ENCODE measurements at places on chromosomes 7 and 10.

DNA sequence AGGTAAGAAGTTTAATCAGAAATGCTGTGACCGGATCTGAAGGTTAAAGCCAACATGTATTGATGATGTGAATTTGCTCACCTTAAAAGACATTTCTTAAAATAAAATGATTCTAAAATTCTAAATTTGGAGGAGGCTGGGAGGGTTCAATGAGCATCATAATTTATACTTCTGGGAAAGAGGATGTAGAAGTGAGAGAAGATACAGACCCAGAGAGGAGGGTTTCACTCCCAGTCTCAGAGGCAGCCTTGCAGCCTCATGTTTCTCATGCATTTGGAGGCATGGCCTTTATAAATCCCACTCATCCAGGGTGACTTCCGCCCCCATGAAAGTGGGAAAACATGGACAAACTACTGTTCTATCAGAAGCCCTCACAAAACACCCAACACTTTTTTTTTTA is 305.6 kb upstream of the PITRM1 start:
- no peak for DNase-seq

DNA sequence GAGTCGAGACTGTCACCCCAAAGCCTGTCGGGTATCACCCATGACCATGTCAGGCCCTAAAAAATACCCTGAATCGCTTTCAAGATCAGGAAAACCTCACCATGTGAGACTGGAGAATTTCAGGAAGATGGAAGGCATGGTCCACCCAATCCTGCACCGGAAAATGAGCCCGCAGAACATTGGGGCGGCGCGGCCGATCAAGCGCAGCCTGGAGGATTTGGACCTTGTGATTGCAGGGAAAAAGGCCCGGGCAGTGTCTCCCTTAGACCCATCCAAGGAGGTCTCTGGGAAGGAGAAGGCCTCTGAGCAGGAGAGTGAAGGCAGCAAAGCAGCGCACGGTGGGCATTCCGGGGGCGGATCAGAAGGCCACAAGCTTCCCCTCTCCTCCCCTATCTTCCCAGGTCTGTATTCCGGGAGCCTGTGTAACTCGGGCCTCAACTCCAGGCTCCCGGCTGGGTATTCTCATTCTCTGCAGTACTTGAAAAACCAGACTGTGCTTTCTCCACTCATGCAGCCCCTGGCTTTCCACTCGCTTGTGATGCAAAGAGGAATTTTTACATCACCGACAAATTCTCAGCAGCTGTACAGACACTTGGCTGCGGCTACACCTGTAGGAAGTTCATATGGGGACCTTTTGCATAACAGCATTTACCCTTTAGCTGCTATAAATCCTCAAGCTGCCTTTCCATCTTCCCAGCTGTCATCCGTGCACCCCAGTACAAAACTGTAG is 176.2 kb downstream of the RTKN2 start:
- no peak for DNase-seq

DNA sequence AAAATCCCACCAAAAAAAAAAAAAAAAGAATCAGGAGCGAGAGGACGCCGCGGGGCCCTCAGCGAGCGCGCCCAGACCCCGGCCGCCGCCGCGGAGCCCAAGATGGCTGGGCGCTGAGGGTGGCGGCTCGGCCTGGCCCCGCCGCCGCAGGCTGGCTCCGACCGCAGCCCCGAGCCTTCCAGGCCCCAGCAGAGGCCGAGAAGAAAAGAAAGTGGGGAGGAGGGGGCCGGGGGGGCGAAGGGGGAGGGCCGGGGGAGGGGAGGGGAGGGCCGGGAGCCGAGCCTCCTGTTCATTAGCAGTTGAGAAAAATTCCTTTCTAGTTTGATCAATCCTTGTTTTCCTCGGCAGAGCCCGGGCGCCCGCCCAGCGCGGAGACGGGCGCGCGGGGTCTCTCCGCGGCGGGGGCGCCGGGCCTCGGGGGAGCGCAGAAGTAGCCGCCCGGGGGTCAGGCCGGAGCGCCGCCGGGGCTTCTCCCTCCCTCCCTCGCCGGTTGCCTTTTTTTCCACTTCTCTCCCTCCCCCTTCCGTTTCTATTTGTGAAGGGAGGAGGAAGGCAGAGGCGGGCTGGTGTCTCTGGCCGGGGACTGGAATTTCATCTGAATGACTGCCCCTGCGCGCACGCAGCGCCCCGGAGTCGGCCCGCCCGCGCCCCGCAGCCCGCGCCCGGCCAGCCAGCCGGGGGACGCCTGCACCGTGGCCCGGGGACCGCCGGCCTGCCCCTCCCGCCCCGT is 778 bp upstream of the TRIM8 start:
- DNase-seq, result peak; percentile 68

GRCh38 chr7:16564023-16564380 is 37.4 kb downstream of the LRRC72 start:
- no peak for DNase-seq

- DNase-seq, result no peak
Observed at GRCh38 chr7:29288181-29289091, 93.9 kb downstream of the CHN2 start.

GRCh38 chr10:1635340-1635739 is 102.0 kb downstream of the ADARB2 start:
- DNase-seq, result no peak

DNA sequence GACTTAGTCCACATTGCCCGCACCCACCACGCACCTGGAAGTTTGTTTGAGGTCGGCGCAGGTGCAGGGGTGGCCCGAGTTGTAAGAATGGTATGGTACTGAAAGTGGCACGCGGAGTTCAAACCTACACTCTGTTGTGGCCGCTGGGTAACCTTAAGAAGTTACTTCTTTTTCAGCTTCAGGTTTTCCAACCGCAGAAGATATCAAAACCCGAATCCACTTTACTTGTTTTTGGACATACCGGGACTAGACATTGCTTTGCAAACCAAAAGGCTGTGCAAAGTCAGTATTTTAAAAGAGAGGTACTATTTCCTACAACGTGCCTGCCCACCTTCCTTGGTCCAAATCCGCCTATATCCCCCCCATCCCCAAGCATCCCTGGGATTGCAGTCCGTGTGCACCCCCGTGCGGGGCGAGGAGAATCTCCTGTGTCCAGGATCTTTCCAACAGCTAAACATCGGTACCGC is 1.0 kb downstream of the IGFBP3 start:
- no peak for DNase-seq

GRCh38 chr10:43124574-43125273 is 13.5 kb upstream of the CSGALNACT2 start:
- DNase-seq, result no peak

DNA sequence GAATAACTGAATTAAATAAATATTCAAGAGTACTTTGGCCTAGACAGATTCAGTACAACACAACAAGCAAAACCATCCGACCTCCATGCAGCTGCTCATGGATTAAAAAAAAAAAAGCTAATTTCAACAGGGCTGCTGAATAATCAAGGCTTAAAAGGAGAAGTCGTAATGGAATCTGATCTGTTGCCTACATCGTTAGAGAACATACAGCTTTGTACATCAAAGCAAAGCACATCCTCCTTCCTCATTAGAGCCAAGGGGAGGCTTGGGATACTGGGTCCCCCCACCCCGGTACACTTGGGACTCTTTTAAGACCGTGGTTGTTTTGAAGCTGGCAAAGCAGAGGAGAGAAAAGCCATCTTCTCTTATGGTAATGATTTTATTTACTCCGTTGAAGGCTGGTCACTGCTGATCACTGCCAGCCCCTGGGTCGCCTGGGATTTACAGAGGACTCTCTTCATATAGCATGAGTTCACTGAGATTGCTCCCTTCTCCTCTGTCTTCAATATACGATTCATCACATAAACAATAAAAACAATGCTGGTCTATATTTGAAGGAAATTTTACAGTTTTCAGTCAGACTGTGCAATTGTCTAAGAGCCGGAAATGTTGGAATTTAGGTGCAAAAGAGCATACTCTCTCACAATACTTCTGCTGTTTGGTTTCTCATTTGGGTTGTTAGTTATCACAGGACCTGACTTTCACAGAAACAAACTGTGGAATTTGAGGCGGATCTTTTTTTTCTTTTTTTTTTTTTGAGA is 148.8 kb downstream of the FAM107B start:
- no peak for DNase-seq

- DNase-seq, result no peak
Observed at GRCh38 chr7:64633401-64633800, 32.5 kb upstream of the ZNF107 start.

DNA sequence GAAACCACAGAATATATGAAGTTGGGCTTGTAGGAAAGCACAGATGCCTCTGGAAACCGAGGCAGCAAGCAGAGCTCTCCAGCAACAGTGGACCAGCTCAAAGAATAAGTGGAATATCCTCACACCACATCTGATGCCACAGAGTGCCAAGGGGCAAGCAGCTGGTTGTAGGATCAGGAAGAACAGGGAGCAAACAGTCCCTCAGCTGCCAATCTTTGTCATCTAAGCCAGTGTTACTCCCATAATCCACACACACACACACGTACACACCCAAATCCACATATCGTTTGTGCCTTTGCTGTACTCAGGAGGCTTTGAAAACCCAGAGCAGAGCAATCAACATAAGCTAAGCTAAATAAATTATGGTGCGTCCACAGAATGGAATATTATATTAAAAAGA is 20.7 kb upstream of the SEC24C start:
- no peak for DNase-seq

DNA sequence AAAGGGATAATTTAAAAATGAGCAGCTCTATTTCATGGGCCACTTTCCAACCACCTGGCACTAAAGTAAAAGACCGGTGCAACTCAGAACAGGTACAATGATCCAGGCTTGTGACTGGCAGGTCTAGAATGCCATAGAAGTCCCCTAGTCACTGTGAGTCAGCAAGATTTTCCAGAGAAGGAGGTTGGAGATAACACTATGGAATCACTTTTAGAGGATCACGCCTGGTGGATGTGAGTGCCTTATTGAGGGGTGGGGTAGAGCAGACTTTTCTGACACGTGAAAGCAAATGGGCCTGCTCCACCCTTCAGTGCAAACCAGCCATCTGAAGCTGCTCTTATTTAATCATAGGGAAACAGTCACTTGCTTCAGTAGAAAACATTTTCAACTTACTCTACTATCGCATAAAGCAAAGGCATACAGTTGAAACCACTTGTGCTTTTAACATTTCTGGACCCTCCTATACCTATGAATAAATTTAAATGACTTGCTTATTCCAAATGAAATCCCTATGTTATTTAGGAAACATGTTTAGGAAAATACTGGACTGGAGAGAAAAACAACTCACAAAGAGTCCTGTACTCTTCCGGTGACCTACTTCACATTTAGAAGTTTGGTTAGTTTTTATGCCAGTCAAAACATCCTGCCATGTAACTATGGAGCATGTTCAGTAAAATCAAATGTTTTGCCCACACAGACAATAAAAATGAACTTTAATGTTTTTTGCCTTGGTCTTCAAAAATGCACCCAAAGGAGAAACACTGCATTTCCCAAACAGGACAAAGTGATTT is 21.5 kb upstream of the AKR1C1 start:
- DNase-seq, result no peak

DNA sequence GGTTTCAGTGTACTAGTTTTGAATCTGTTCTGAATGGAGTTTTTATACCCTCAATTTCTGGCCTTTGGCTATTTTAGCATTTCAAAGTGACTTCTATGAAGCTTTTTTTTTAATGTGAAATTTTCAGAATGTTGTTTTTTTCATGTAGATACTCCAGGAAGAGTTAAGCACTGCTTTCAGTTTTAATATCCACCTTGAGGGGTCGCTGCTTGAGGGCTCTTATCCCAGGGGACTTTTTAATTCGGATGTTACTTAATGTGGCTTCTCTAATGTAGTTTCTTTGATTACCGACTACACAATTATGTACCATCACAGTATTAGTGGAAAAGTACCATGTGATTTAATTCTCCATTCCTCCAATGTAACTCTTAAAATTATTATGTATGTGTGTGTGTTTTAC is 5.2 kb downstream of the IFIT5 start:
- DNase-seq, result no peak

DNA sequence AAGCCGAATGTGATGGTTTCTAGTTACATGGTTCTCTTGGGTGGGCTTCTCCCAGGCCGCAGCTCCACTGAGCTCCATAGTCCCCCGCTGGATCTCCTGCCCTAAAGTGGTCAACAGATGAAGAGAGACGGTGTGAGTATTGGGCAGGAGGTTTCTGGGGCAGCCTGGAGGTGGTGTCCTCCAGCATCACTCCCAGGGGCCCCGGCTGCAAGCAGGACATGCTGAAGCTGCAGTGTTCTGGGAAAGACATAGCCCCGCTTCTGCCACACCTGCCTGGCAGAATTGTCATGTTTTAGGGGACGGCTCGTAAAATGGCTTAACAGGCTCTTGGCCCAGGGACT is 40.4 kb downstream of the CALML3 start:
- DNase-seq, result no peak

DNA sequence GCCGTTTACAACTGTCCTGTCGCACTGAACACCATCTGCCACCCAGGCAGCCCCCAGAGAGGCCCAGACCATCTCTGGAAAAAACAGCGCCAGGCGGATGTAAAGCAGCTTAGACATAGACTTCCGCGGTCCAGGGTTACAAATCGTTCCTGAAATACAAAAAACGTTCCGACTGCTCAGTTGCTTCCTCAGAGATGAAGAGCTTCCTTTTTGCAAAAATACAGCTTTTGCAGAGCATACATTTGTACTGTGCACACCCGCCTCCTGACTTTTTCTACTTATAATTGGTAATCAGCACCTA is 11.4 kb downstream of the DAGLB start:
- no peak for DNase-seq

DNA sequence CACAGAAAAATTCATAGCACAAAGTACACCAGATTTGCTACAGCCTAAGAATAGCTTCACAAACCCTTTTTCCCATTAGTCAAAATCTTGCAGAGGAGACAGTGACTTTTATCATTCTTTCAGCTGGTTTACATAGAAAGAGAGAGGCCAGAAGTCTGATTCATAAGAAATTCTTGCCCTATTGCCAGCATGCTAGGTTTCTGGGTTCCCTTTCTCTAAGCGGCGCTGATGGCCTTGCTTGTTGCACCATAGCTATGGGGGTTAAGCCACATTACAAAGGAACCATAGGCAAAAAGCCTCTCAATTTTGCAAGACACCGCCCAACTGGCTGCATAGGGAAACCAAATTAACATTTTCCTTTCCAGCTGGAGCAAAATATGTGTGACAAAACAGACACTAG is 87.4 kb downstream of the ZNF467 start:
- no peak for DNase-seq

DNA sequence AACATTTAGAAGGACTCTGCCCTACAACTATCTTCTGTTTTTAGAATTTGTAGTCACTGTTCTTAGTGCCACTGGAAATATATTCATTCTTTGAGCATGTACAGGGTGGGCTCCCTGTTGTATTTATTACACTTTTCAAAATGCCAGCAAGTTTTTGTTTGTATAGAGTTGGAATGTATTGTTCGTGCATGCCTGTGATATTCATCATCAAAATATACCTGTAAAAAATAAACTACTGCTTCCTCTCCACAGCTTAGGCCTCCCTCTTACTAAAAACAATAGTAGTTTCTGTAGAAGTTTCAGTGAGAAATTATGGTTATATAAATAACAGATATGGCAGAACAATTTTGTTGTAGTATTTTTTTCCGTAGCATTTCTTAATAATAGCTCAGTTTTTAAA is 61.6 kb downstream of the NHLRC2 start:
- DNase-seq, result no peak

DNA sequence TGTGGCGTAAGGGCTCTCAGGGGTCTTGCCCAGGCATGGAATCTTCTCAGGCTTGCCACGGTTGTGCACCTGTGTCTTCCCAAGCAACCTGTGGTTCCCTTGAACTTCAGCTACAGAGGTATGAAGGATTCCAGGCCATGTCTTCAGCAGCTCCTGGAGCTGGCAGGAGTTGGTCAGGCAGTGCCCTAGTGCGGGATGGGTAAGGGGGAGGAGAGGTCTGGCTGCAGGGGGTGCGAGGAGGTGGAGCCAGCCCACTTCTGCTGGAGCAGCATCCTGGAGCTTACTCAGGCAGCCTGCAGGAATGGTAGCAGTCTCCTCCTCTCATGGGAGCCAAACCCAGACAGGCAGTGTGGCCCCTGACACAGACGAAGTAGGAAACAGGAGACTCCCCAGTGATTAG is 3.8 kb upstream of the TRIL start:
- DNase-seq, result no peak

All from BE2C (cell line).